ENCODE measurements at places on chromosomes 6 and 20. TPM values are rescaled to one million over a fixed set of nuclear protein-coding genes. Genes with fewer than 3 reads are reported as not detected.

GPR6 gene
- total RNA-seq, result not detected

HLA-G gene
- not detected for total RNA-seq

SLC44A4 gene
- not detected for total RNA-seq

HCK gene
- total RNA-seq, result not detected

NR2E1 gene
- total RNA-seq, result not detected

TMEM217 gene
- total RNA-seq, result 1.6 TPM

RBM12 gene
- total RNA-seq, result 49.8 TPM
